Right lung (tissue), 10 donors: ENCODE measurements at places on chromosomes 12 and 14.

GRCh38 chr12:82952946-82953345 is 266.2 kb downstream of the TMTC2 start:
- no peak for DNase-seq

DNA sequence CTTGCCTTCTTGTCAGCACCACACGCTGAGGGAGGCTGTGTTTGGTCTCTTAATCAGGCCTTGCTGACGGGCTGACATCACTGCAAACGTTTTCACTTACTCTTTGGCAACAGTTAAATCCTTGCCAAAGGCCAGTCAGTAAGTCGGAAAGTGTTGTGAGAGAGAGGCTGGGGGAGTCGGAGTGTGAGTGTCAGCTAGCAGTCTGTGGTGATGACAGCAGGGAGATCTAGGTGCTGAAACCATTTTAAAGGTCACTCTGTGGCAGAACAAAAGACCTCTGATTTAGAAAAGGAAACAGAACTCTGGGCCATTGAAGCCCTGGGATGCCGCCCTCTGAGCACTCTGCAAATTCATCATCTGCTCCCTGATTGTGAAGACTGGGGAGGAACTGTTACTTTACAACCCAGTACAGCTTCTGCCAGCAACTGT is 143.5 kb downstream of the PAX9 start:
- DNase-seq = no peak

DNA sequence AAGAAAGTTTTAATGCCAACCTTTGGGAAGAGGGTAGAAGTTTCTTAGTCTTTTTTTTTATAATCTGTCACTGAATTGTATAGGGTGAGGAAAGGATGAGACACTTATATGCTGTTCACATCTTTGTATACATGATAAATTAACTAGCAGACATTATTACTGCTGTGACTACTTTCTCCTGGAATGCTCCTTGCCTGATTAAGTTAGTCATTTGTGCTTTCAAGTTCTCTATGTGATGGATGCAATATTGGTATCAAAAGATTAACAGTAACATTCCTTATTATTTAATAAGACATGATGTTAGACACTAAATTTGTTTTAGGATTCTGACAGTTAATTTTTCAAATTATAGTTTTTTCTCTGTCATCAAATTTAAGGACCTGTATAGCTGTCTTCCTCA is 223.4 kb upstream of the GARIN2 start:
- DNase-seq = no peak

DNA sequence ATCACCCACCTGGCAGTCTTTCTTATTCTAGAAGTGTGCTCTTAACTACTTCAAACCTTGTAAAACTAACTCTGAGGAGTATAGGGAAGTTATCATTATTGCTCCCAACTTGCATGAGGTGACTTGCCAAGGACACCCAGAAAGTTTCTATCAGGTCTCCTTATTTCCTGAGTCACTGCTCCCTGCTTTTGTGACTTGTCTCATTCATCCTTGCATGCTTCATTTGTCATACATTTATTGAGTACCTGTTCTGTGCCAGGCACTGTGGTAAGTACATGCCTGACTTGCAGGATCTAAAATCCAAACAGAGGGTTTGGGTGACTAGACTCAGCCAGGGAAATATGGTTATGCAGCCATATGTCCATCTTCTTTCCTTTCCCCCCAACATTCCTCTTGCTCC is 25.5 kb downstream of the CFAP251 start:
- DNase-seq = no peak

DNA sequence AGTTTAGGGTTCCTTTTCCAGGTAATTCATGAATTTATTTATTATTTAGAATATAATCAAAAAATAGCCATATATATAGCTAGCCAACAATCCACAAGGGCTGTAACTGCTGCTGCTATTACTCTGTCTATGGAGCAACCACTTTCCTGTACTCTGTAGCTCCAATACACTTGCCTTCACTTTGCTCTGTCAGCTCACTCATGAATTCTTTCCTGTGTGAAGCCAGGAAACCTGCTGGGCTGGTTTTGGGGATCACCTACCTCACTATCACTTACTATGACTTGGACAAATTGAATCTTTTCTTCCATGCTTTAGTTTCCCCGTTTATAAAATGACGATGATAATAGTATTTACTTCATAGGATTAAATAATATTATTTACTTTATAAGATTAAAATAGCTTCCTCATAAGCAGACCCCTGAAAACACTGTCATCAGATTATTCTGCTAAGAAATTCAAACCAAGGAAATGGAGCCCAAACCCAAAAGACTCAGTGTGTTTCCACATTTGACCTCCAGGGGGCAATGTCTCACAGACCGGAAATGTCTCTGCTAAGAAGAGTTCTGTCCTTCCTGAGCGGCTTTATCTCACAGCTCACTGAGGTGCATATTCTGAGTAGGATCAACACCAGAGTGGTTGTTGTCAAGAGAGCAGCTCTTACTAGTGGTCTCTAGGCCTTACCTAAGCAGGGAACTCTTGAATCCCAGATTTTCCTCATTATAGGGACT is 457.1 kb downstream of the DAD1 start:
- DNase-seq = no peak

GRCh38 chr12:106984588-106985137 is 2.3 kb downstream of the MTERF2 start:
- DNase-seq = no peak

DNA sequence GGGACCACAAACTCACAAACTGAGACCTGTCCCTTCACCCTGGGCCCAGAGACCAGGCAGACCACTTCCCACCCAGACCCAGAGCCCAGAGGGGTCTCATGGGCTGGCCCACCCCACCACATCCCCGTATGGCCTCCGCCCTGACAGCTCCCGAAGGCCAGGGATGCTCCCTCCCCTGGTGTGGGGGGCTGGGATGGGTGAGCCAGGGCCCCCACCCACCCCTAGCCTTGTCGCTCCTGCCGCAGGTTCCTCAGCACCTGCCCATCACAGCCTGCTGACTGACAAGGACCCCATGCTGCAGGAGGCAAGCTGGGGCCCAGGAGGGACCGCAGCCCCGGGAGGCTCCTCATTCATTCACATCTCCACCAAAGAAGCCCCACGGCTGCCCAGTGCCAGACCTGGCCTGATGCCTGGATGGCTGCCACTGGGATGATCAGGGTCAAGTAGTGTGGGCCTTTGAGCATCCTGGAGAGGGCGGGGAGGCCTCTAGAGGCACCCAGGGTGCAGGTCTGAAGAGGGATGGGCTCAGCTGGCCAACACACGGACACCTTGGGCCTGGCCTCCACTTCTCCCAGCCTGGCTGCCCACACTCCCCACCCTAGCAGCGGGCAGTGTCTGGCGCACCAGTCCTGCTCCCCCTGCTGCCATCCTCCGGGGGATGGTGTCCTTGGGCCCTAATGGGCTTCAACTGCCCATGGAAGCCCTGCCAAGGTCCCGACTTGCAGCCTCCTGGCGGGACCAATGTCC is 24.7 kb upstream of the GPR132 start:
- DNase-seq = no peak

DNA sequence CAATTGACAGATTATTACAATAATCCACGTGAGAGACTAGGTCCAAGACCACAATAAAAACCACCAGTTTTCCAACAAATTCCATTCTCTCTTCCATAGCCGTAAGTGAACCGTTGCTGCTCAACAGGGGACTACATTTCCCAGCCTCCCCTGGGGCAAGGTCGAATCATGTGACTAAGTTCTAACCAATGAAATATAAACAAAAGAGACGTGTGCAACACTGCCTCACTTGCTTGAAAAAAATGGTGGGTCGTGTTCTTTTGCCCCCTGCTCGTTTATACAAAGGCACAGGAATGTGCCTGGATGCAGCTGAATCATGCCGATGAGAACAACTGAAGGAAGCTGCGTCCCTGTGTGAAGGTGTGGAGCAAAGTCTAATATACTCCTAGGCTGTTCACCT is 51.1 kb downstream of the HSPB8 start:
- no peak for DNase-seq

DNA sequence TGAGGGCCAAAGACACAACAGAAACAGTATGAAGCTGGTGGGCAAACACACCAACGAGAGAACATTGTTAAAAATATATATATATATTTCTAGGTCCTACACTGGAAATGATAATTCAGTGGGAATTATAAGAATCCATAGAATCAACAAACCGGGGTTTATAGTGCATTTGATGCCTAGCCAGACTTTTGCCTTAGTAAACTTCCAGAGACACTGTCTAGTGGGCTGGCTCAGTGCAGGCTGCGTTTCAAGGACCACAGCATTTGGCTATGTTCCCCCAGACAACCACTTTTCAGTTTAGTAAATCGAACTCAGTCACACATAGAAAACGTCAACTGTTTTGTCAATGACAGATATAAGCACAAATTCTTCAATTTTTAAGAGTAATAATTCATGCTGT is 41.9 kb downstream of the SLC38A4 start:
- no peak for DNase-seq

DNA sequence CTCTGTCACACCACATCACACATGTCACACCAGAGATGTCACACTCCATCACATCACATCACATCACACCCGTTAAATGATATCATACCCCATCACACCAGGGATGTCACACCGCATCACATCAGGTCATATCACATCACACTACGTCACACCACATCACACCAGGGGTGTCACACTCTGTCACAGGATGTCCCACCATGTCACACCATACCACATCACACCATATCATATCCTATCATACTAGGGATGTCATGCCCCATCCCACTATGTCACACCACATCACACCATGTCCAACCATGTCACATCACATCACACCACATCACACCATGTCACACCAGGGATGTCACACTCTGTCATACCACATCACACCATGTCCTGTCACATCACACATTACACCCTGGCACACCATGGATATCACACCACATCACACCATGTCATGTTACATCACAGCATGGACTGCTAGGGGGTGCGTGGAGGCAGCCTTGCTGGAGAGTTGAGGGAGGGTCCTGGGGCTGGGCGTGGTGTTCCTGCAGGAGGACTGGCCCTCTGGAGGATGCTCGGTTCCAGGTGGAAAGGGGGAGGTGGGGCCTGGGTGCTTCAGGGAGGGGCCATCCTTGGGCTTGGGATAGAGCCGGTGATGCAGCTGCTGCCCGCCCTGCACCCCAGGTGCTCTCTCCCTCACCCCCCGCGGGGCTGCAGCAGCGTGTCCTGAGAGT is 134.6 kb downstream of the TMEM121 start:
- DNase-seq = no peak

GRCh38 chr12:7869137-7869536 is 3.6 kb downstream of the SLC2A14 start:
- no peak for DNase-seq

DNA sequence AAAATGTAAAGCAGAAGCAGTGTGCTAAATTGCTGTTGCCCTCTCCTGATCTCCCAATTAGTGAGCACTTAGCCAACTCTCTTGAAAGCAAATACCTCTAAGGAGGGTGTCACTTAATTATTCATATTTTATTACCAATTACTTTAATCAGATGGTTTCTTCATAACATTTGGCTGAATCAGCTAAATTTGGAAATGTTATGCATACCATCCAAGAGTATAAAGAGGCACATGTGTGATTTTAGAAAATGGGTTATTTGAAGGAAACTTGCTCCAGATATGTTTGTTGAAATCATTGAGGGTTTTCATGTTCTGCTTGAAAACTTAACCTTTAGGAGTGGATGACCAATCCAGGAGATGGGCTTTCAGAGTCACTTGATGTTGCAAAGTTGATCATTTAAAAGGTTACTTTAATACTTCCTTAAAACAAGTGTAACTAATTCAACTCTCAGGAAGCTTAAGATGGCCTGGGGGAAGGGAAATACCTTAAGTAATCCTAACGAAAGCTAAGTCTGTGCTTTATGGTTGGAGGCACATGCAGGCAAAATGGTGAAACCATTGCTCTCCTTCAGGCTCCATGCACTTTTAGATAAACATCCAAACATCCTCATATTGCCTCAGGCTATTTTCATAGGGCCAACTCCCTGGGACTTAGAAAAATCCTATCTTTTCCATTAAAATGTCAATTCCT is 434.5 kb downstream of the MDGA2 start:
- DNase-seq = no peak

DNA sequence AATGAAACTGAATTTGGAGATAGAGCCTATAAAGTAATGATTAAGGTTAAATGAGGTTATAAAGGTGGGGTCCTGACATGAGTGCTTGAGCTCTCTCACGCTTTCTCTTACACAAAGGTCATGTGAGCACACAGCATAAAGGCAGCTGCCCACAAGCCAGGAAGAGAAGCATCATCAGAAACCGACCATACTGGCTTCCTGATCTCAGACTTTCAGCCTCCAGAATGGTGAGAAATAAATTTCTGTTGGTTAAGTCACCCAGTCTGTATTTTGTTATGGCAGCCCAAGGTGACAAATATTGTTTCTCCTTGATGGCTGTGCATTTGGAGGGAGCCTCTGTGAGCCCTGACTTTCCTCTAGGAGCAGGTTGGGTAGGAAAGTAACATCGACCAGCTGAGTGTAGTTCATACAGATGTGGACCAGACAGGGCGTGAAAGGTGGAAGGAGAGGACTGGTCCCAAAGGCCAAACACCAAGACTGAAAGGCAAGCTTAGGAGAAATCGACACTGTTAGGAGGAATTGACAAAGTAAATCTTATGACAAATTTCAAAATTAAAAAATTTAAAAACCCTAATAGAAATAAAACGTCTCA is 97.6 kb upstream of the SLC38A2 start:
- no peak for DNase-seq

DNA sequence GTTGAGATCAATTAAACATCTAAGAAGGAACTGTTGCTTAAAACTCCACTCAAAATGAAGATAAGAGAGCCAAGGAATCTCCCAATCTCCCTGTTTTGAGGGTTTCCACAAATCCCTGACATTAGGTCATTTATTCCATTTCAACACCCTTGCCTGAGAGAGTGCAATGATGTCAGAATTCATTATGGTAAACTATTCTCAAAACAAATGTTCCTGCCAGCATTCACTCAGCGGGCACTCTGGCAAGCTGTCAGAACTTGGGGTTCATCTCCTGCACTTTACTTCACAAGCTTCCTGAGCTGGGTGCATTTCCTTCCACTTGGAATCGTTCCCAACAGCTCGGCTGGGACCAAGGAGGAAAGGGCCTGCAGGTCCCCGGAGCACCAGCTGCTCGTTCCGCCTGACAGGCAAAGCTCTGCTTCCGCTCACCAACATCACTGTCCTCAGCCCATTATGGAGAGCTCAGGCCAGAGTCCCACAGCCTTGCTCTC is 117.8 kb downstream of the TTC7B start:
- DNase-seq = peak; percentile 65

DNA sequence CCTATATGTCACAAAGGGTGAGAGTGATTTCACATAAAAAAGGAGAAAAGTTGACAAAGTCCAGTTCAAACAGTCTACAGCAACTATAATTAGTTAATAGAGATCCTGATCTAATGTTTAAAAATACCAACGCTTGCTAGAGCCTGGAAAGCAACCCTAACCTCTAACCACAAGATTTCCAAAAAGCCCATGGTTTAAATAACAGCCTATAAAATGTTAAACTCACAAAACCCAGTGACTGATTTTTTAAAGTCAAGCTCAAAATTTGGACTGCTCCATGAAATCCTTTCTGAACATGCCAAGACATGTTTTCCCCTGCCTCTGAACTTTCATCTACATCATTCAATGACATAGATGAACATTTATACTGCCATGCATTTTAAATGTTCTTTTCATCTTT is 81.6 kb downstream of the PLEKHG7 start:
- DNase-seq = no peak
